ENCODE measurements at places on chromosomes 4 and X.

- DNase-seq = no peak
Observed at GRCh38 chr4:75036046-75036830, 103.3 kb downstream of the PARM1 start.

DNA sequence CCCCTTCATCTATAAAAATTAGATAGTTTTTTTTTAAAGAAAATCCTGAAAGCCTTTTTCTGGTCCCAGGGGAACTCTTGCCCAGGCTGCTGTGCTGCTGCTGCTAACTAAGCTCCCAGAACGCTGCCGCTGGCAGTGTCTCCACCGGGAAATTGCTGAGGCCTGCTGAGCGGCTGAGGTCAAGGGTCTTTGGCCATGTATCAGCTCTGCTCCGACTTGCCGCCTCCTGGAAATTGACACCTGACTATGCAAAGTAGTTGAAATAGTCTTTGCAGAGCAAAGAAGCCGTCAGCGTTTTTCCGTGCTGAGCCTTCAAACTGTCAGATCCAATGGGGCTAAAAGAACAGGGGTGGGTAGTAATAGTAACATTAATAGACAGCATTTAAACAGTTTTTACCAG lies 839 bp downstream of the QDPR start:
- DNase-seq = no peak

GRCh38 chr4:94887027-94887426 lies 129.3 kb downstream of the BMPR1B start:
- no peak for DNase-seq

DNA sequence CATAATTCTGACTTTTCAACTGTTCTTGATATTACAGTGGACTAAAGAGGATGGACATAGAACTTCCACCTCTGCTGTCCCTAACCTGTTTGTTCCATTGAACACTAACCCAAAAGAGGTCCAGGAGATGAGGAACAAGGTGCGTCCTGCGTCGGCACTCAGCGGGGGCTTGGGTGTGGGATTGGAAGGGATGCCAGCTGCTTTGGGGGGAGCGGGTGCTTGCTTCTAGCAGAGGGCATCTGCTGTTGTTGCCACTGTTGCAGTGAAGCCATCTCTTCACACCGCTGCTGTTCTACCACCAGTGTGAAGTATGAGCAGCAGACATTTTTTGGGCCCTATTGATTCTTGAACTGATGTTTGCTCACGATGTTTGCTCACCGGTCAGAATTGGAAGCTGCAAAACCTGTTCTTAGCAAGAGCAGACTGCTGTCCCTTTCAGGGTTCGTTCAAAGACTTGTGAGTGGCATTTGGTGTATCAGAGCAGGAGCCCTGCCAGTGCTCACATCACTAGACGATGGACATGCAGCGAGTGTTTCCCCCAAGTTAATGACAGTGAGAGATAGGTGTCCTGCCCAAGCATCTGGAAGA lies 55.4 kb downstream of the NOP14 start:
- DNase-seq = no peak

GRCh38 chr4:13605330-13605729 lies 22.2 kb downstream of the BOD1L1 start:
- no peak for DNase-seq

DNA sequence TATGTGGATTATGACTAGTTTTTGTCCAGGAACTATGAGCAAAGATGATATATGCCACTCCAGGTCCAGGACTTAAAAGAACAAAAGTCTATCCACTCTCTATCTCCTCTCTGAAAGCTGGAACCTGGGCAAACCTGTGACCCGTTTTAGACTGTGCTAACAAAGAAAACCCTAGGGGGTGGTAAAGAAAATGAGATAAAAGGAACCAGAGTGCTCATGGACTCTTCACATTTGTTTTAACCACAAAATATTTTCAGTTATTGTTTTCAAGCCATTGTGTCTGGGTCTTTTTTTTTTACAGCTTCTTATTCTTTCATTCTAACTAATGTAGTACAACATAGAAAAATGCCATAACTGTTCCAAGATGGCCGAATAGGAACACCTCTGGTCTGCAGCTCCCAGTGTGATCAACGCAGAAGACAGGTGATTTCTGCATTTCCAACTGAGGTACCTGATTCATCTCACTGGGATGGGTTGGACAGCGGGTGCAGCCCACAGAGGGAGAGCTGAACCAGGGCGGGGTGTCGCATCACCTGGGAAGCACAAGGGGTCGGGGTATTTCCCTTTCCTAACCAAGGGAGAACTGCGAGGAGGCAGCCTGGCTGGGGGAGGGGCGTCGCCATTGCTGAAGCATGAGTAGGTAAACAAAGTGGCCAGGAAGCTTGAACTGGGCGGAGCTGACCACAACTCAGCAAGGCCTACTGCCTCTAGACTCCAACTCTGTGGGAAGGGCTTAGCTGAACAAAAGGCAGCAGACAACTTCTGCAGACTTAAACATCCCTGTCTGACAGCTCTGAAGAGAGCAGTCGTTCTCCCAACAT lies 45.1 kb downstream of the CHM start:
- peak; percentile 22 for DNase-seq

DNA sequence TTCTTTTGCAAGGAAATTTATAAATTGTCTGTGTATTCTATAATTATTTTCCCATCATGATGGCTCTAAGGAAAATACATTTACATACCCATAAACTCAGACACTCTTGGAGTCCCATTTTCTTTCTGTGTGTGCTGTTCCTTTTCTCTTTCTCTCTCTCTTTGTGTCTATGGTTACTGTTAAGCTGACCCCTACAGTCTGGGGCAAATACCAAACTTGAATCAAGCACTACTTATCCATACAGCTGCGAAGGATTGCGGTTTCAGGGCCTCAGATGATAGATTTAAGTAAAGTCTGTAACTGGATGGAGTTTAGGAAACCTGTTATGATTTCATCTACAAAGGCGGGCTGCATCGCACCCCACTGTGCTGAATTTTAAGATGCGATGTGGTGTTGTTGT lies 150.2 kb downstream of the SHROOM3 start:
- no peak for DNase-seq

GRCh38 chrX:79259073-79259689 lies 108.0 kb downstream of the ITM2A start:
- DNase-seq = peak; percentile 74

GRCh38 chr4:169335331-169335730 lies 64.6 kb upstream of the SH3RF1 start:
- no peak for DNase-seq

GRCh38 chr4:15479089-15479912 lies 9.6 kb downstream of the CC2D2A start:
- DNase-seq = no peak

- DNase-seq = no peak
Observed at GRCh38 chr4:132866616-132867015, 282.5 kb upstream of the PCDH10 start.

- peak; percentile 6 for DNase-seq
Observed at GRCh38 chrX:39133971-39134370, 332.7 kb downstream of the MID1IP1 start.

- no peak for DNase-seq
Observed at GRCh38 chr4:27721193-27721592, 860.6 kb downstream of the STIM2 start.

DNA sequence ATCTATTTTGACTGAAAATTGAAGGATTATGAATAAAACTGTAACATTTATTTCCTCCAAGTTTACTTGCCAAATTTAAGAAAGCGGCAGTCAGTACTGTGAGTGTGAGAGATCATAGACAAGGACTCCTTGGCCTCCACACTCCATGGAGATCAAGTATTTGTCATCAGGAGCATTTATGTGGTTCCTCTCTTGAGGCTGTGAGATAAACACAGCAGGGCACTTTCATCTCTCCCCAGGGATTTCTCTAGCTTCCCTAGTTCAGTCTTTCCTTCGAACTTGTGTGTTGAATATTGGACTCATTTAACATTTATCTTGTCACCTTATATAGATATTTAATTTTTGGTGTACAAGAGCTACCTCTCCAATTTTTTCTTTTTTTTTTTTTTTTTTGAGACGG lies 40.8 kb downstream of the PDE5A start:
- no peak for DNase-seq

GRCh38 chrX:23822397-23822796 lies 39.4 kb downstream of the SAT1 start:
- no peak for DNase-seq

DNA sequence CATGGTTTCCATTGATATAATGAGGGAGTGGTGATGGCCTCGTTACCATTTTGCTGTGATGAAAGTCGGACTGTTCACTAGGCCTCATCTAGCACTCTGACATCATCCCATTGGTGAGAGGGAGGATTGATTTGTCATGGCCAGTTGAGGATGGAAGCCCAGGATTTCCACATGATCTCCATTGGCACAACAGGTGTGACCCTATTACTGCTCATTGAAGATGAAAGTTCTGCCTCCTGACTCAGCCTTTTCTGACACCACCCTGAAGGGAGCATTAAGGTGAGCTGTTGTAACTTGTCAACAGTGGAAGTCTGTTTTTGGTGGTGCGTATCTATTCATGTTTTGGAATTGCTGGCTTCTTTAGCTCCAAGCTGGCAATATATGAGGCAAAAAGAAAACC lies 144.2 kb downstream of the PABPC4L start:
- no peak for DNase-seq

GRCh38 chr4:25792200-25792791 lies 70.5 kb downstream of the SEL1L3 start:
- DNase-seq = no peak

DNA sequence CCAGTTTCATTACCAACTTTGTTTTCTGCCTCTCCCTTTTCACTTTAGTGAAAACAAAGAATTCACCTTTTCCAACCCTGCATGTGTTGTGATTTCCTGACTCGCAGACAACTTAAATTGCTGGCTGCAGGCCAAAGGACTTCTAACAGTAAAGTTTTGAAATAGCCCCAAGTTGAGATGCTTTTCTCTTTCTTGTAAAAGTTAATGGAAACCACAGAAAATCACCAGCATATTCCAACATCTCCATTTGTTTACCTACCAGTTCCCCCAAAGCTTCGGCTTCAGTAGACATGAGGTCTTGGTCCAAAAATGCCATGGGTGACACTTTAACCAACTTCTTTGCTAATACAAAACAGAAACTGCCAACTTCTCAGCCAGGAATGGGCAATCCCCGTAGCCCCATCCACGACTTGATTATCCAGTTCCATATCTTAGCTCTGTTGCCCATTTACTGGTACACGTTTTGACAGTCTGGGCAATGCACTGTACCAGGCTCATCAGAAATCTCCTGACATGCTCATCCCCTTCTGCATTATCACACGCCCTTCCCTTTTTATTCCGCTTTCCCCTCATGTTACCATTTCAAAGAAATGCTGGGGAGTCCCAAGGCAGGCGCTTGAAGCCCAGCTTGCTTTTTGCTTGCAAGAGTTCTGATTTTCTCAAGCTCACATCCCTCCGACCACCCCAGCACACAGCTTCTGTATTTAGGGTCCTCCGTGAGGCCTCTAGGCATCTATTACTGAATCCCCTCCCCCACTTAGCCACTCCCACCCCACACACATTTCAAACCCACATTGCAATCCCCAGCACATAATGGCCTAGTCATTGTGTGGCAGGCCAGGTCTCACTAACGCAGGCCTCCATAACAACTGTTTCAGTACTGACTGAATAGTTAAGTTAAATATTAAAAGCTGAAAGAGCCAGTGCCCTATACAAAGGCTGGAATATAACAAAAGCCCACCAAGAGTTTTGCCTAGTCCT lies 137.9 kb upstream of the S100G start:
- no peak for DNase-seq

DNA sequence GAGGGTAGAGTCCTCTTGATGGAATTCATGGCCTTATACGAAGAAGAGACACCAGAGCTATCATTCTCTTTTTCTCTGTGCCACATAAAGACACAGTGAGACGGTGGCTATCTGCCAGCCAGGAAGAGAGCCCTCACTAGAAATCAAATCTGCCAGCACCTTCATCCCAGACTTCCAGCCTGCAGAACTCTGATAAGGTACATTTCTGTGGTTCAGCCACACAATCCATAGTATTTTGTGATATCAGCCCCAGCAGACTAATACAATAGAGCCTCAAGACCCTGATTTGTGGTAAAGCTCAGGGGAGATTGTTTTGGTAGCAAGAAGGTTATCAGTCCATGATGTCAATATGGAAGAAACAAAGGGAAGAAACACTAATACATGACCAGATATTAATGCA lies 1213.2 kb downstream of the NLGN4X start:
- no peak for DNase-seq

- no peak for DNase-seq
Observed at GRCh38 chr4:15906020-15906443, 32.5 kb downstream of the FGFBP1 start.

DNA sequence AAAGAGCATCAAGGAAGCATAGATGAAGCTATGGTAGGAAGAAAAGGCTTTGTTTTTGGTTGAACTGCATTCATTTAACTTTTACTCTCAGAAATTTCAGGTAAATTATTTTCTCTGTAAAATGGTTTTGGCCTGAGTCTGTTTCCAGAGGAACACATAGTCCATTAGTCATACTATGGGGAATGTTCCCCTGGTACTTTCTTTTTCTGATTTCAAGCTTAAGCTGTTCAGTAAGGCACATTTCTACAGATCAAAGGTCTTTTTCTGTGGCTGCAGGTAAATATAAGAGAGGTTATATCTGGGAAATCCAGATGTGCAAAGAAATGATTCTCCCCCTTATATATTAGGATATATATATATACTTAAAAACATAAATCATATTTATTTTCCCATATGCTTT lies 1744.4 kb upstream of the ADGRL3 start:
- no peak for DNase-seq

- DNase-seq = no peak
Observed at GRCh38 chrX:110280954-110281353, 36.9 kb downstream of the AMMECR1 start.

DNA sequence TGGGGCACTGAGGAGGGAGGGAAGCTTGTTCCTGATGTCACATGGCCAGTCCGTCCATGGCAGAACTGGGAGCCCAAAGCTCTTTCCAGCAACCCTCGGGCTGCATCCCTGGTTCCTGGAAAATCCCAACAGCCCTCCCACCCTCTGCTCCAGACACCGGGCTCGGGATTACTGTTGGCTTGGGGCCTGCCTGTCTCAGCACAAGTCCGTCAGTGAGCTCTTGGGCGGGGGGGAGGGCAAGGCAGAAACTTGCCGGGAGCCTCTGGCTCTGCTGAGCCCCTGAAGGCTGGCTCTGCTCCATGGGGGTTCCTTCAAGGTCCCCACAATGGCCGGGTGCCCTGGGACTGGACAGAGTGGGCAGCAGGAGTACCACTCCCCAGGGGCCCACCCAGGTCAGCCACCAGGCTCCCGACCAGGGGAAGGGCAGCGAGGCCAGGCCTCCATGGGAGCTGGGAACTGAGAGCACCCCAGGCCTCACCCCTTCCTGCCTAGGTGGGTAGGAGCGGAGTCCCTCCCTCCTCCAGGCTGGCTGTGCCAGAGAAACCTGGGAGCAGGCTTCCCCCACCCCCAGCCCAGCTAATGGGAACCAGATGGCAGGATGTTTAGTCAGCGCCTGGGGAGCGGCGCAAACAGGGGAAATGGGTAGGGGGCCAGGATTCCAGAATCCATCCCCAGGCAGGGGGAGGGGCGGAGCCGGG lies 6.4 kb upstream of the HAUS7 start:
- DNase-seq = no peak
